ENCODE measurements at places on chromosomes 3 and 15.

- DNase-seq, result no peak
Observed at GRCh38 chr3:108190346-108190745, 31.9 kb downstream of the IFT57 start.

- DNase-seq, result no peak
Observed at GRCh38 chr15:96495386-96495785, 164.9 kb downstream of the NR2F2 start.

DNA sequence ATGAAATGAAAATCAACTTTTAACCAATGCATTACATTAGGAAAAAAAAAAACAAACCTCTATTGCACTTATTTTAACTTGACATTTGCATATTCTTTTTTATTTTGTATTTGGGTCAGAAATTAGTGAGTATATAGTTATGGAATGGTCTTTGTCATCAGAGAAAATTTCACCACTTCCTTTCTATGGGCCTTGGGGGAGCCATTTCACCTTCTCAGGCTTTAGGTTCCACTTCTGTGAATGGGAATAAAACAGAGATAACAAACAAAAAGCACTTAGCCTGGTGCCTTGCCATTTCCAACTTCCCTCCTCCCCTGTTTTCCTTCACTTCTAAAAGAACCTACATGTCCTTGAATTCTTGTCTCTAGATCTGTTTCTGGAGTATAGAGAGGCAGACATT lies 168.0 kb upstream of the STT3B start:
- no peak for DNase-seq

DNA sequence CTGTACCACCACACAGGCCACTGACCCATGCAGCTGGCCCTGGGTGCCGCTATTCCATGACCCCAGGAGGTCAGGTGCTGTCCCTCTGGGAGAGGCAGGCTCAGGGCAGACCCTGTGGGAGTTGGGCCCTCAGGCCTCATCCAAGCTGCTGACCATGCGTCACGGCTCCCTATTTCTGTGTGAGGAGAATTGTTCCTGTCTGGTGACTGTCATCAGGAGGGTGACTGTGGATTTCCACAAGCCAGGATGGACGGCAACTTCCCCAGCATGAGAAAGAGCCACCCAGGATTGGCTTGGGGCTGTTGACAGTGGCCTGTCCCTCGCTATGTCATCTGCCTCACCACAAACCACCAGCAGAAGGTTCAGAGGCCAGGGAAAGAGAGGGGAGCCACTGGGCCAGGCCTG lies 41.4 kb downstream of the ZDHHC19 start:
- no peak for DNase-seq

GRCh38 chr3:160827516-160827915 lies 71.5 kb downstream of the PPM1L start:
- DNase-seq, result no peak

- no peak for DNase-seq
Observed at GRCh38 chr3:127284258-127284657, 3.6 kb downstream of the PRR20G start.

- DNase-seq, result no peak
Observed at GRCh38 chr3:120432150-120432860, 18.5 kb downstream of the FSTL1 start.

DNA sequence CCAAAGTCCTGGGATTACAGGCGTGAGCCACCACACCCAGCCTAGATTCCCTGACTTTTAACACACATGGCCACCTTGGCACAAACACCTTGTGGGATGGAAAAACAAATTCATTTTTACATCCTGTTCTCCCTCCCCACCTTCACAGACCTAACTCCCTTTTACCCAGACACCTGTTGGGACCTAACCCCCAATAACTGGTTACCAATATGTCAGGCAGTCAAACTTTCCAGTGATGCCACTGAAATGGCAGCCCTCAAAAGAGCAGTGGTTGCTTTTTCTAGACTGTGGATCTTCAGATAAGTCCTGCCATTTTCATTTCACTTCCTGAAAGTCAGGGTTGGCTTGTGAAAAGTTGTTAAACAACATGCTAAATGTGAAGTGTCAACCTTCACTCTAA lies 34.9 kb downstream of the SIN3A start:
- DNase-seq, result no peak

DNA sequence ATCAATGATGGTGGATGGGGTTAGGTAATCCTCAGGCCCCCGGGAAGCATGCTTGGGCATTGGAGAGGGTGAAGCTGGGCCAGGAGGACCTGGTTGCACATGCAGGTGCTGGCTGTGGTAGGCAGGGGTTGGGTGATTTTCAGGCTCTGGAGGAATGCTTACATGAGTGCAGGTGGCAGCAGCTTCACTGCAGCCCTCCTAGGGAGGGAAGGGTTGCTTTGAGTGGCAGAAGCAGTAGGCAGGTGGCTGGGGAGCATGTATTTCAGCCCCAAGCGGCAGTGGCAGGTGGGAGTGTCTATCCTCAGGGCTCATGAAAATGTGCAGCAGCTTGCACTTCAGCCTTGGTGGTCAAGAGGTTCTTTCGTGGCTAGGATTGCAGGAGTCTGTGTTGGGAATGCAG lies 230.0 kb upstream of the CTNNB1 start:
- DNase-seq, result no peak

- no peak for DNase-seq
Observed at GRCh38 chr3:8183627-8184026, 318.0 kb upstream of the LMCD1 start.

DNA sequence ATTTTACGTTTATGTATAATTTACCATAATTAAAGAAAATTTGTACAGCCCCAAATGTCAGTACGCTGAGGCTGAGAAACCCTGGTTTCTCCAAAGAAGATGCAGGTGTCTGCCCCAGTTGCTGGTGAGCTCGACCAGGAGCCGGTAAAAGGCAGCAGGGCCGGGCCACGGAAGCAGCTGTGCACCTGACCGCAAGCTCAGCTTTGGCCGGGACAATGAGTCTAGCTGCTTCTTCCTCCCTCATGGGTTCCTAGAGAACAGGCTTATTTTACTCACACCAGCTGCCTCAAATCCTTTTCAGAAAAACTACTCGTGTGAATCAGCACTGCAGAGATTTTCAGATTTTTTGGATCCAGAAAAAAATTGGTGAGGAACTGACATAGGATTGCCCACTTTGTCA lies 18.0 kb upstream of the ZXDC start:
- no peak for DNase-seq

DNA sequence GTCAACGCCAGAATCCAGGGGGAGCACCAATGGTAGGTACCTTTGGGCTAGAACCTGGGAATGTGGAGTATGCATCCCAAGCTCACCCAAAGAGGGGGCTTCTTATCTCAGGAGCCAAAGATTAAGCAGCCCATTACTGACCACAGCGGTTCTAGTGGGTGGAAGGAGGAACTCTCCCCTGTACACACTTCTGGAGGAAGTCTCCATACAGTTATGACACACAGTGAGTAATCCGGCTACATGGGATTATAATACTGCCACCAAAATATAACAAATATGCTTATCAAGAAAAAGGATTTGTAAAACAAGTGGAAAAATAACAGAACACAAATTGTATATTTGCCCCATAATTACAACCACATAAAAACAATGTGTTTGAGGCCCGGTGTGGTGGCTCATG lies 8.4 kb downstream of the MYO1E start:
- DNase-seq, result no peak

- DNase-seq, result no peak
Observed at GRCh38 chr3:148962513-148962912, 28.8 kb upstream of the GYG1 start.

- no peak for DNase-seq
Observed at GRCh38 chr3:133463347-133463860, 63.5 kb downstream of the BFSP2 start.

DNA sequence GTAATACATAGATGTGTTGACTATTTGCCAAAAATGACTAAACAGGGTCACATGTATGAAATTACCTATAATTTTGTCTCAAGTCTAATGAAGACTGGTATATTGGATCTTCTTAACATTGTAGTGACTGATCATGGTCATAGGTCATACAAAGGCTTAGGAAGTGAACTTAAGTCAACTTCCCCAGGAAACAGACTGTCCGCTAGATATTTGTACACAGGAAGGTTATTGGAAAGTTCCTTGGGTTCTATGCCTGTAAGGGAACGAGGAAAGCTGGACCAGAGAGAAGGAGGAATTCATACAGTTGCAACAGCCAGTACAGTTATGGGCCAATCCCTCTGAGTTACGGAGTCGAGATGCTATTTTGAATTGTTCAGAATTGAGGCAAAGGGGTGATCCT lies 462.0 kb upstream of the THRB start:
- no peak for DNase-seq

DNA sequence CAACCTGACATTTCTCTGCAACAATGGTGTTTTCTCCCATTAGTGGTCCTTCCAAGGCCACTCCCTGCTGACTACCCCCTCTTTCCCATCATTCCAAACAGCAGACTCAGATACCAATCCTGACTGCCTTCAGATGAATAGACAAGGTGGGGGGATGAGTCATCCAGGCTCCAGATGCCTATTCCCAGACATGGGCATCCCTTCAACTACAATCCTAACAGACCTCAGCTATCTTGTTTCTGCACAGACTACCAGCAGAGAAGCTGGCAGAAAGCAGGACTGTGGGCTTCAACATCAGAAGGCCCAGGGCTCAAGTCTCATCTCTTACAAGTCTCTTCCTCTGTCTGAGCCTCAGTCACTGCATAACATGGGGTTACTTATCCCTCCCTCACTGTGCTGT lies 2.2 kb downstream of the RBP1 start:
- DNase-seq, result no peak
